Adrenal gland (tissue), 19 donors: ENCODE measurements at places on chromosomes 16 and 17. TPM values are rescaled to one million over a fixed set of nuclear protein-coding genes. Genes with fewer than 3 reads are reported as not detected.
A peak's percentile ranks its signal among the peaks of the same experiment; 100 is the strongest.

Gene SLC35G6
- total RNA-seq = not detected

GRCh38 chr16:90018652-90019542 lies at the start of gene DBNDD1:
TSS of gene DBNDD1 (minus strand) at chr16:90019456. CDS start at chr16:90019341, 115 bp downstream.
- no peaks in the 10 kb centered on the region for H3K36me3 ChIP-seq
- H3K4me3 ChIP-seq = peak within 1 kb of the TSS; percentile 67
- peaks cover 28% of the 10 kb centered on the region for H3K4me1 ChIP-seq
- no peaks in the 10 kb centered on the region for H3K27me3 ChIP-seq

DNA sequence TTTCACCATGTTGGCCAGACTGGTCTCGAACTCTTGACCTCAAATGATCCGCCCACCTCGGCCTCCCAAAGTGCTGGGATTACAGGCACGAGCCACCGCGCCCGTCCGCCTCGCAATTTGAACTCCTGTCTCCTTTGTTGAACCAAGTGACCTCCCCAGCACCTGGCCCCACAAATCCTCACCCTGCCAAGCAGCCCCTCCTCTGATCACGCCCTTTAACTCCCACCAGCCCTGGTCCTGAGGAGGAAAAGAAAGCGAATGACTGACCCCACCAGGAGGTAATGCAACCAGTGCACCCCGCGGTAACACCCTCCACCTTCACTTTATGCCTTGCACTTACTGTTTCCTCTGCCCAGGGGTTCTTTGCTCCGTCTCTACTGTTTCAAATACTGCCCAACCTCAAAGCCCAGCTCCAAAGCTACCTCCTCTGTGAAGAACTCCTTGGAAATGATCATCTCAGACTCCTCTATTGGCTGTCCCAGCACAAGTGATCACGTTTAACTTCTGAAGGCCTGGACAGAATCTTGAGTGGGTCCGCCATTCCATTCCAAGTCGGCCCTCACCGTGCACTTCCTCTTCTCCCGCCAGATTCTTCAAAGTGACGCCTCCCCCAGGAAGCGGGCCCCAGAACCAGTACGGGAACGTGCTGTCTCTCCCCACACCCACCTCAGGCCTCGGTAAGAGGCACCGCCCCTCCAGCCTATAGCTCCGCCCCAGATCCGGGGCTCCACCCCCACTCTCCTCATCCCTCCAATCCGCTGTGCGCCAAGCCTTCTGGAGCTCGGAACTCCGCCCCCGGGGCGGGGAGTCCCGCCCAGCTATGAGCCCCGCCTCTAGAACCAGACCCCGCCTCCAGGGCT lies 4.4 kb downstream of the CD19 start:
- H3K27me3 ChIP-seq = no peaks in the 10 kb centered on the region
- H3K36me3 ChIP-seq = no peaks in the 10 kb centered on the region
- peak; percentile 83 for DNase-seq

GRCh38 chr17:81832608-81833159 lies 407 bp downstream of the MCRIP1 start:
- H3K4me1 ChIP-seq = peaks cover 27% of the 10 kb centered on the region
- no peak for DNase-seq
- H3K4me3 ChIP-seq = peak overlapping the region; percentile 53
- H3K27ac ChIP-seq = peak overlapping the region; percentile 82

- H3K27ac ChIP-seq = no peak overlapping the region
- H3K4me3 ChIP-seq = no peak overlapping the region
- peaks cover 65% of the 10 kb centered on the region for H3K27me3 ChIP-seq
- DNase-seq = peak; percentile 73
- peaks cover 25% of the 10 kb centered on the region for H3K4me1 ChIP-seq
Measured at GRCh38 chr17:49497148-49498028, 2.3 kb downstream of the NGFR start.

DNA sequence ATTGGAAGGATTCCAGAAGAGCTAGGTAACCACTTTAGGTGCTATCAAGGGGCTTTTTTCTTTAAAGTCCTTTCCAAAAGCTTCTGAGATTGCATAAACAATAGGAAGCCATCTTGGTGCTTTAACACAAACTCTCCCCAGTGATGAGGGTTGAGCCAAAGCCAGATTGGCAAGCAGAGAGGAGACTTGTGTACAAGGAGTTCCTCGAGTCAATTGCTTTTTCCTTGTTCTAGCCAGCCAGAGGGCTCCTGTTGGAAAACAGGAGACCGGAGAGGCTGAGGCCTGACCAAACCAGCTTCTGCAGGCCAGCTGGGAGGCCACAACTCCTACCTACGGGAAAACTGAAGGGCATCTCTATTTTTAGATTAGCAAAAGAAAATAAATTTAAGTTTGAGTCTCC lies 46.5 kb downstream of the MAPT start:
- H3K4me1 ChIP-seq = no peaks in the 10 kb centered on the region
- no peak overlapping the region for H3K27ac ChIP-seq
- H3K27me3 ChIP-seq = no peaks in the 10 kb centered on the region
- no peaks in the 10 kb centered on the region for H3K36me3 ChIP-seq
- H3K4me3 ChIP-seq = no peak overlapping the region

DNA sequence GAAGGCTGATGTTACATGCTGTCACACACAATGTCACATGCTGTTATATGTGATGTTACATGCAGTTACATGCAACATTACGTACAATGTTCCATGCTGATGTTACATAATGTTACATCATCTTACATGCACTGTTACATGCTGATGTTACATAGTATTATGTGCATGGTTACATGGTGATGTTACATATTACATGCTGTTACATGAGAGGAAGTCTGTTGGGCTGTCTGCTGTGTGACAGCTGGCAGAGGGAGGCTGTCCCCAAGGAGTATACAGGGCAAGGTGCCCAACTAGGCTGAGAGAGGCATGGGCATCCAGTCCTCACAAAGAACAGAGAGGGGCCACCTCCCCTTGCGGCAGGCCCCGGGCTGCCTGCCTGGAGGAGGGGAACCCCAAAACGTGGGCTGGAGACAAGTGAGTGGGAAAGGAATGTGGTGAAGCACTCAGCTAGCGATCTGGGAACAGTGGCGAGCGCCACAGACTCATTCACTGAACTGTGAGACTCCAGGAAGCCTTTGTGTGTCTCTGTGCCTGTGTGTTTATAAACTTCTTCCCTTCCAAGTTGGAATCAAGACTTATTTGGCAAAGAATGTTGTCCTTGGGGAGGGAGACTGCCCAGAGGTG lies 30.6 kb downstream of the TMEM92 start:
- H3K27me3 ChIP-seq = no peaks in the 10 kb centered on the region
- no peaks in the 10 kb centered on the region for H3K36me3 ChIP-seq
- H3K4me1 ChIP-seq = peaks cover 11% of the 10 kb centered on the region
- H3K4me3 ChIP-seq = no peak overlapping the region
- H3K27ac ChIP-seq = no peak overlapping the region
- no peak for DNase-seq

DNA sequence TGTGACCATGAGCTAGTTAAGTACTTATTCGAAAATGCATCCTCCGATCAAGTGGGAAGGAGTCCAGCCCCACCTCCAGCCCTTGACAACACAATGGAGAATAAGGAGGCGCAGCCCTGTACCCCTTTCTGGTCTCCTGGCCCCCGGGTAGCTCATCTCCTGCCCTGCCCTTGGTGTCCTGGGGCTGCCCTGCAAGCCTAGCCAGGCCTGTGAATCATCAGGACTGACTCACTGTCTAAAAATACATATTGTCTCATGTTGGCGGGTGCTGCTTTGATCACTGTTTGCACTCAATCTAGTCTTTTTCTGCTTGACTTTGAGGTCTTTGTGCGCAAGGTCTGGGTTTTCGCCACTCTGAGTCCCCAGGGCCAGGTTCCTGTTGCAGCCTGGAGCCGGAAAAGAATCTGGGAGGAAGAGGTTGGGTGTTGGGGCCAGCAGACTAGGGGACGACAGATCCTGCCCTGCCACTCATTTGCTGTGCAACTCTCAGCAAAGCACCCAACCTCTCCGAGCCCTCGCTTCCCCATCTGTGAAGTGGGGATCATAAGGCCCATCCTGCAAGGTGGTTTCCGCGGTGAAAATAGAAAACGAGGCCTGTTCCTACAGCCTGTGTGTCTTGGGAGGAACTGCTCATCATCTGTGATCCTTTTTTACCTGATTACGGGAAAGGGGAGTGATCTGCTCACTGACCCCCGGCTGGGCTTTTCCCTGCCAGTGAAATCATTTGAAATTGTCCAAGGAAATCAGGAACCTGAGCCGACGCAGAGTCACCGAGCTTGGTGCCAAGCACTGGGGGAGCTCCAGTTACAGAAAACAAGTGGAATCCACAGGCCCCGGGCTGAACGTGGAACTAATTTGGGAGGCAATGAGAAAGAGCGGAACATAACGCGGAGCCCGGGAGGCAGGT lies 230.4 kb downstream of the PARN start:
- H3K36me3 ChIP-seq = no peaks in the 10 kb centered on the region
- DNase-seq = peak; percentile 83
- peak overlapping the region; percentile 88 for H3K27ac ChIP-seq
- H3K4me3 ChIP-seq = no peak overlapping the region
- H3K27me3 ChIP-seq = no peaks in the 10 kb centered on the region

DNA sequence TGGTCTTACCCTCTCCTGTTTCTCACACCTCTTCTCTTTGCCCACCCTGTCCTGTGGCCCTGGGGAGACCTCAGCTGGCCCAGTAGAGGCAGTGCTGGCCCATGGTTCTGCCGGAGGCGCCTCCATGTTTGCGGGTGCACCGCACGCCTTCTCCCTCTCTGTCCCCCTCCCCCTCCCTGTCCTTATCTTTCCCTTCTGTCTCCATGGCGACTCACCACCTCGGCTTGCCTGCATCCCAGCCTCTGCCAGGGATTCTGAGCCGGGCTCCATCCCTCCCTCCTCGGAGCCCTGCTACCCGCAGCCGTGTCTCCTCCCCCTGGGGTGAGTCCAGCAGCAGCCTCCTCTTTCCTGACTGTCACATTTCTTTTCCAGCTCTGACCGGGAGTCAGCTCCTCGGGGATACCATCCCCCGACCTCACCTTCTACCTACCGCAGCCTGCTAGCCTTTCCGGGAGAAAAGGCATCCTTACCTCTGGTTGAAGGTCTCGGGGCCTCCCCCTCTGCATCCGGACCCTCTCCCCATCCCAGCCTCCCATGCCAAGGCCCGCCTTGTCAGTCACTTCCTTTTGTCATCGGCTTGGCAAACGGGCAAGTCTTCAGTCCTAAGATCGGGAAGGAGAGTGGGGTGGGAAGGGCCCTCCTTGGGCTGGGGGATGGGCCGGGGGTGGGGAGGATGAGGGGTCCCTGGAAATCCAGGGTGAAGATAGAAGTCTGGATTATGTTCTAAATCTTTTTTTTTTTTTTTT lies at the start of gene RNF112:
Gene RNF112, plus strand, starts transcription at position 358 of the 746 bp plus-strand sequence. Its CDS starts 177 bp downstream, at position 535.
- no peaks in the 10 kb centered on the region for H3K4me1 ChIP-seq
- no peaks in the 10 kb centered on the region for H3K36me3 ChIP-seq
- H3K27me3 ChIP-seq = no peaks in the 10 kb centered on the region
- no peak for DNase-seq
- H3K4me3 ChIP-seq = no peak within 1 kb of the TSS

DNA sequence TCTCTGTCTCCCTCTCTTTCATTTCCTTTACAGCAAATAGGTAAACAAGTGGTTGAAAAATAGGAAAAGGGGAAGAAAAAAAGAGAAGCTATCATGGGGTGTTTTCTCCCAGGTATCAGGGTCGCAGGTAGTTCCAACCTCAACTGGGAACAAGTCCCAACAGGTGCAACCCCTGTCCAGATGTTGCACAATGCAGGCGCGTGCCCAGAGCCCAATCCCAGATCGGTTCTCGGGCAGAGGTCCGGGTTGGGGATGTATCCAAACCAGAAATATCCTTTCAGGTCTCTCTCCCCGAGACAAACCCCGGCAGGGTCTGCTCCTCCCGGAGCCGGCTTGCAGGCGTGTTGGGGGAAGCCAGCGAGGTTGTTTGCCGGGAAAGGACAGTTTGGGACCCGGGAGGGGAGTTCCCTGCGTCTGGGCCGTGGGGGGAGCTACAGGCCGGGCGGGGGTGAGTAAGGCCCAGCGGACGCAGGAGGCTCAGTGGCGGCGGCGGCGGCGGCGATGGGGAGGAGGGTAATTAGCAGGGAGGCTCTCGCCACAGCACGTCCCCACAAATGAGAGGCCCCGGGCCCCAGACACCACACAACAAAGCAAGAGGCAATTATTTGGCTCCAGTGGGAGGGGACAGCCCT lies 21.2 kb upstream of the SP6 start:
- H3K4me1 ChIP-seq = no peaks in the 10 kb centered on the region
- H3K36me3 ChIP-seq = no peaks in the 10 kb centered on the region
- peaks cover 25% of the 10 kb centered on the region for H3K27me3 ChIP-seq
- no peak overlapping the region for H3K27ac ChIP-seq
- DNase-seq = no peak
- H3K4me3 ChIP-seq = no peak overlapping the region
